ENCODE measurements at places on chromosomes 1 and 21.

GRCh38 chr1:58460469-58460868 lies 86.1 kb downstream of the OMA1 start:
- DNase-seq, result no peak

- no peak for DNase-seq
These were observed 1.2 kb upstream of the LHX9 start for GRCh38 chr1:197915862-197916499.

DNA sequence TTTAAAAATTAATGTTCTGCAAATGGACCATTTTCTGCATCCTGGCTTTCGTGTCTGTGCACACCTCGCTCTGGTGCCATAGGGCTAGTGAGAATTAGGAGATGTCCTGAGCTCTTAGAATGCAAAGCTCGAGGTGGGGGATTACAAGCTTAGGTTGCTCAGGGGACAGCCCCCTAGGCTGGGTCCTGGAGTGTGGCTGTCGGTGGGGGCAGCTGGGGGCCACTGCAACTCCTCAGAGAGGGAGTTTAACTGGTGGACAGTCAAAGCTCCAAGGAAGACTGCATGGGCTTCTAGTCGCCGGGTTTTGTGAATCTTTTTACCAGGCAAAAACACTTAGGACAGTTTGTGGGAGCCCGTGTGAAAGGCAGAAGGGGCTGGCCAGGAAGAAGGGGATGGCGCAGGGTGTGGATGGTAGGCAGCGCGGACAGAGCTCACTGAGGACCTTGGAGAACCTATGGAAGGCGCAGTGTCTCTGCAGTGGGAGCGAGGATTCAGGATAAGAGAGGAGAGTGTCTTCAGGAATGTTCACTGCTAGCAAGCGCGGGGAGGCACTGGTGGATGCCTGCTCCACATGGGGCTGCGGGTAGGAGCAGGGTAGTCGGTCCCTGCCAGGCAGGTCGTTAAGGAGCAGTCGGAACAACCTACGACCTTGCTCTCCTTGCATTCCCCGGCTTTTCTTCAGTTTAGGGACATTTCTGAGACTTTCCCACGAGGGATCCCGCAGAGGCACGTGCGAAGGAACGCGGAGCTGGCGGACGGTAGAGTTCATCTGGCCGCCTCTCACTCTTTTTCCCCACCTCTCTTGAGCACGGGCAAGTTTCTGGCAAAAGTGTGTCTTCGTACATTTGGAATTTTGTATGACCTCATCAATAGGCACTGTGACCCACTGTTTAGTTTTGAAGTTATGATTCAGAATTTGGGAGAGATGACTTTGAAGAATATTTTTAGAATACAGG lies 12.9 kb upstream of the KCNE1 start:
- no peak for DNase-seq

DNA sequence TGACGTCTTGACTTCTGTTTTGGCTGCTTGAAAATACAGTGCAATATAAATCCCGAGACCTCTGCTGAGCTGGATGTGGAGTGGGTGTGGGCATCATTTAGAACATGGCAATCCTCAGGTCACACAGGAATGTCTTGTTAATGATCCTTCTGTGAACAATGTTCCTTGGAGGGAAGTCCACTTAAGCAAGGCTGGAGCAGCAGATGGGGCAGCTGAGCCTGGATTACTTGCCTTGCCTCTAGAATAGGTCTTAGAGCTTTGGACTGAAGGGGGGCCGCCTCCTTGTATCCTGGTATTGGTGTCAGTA lies 926 bp upstream of the SCMH1 start:
- DNase-seq, result no peak

GRCh38 chr1:67847466-67847865 lies 14.2 kb upstream of the GNG12 start:
- DNase-seq, result no peak

- DNase-seq, result no peak
These were observed 120.9 kb downstream of the ASTN1 start for GRCh38 chr1:177043597-177043996.

- DNase-seq, result no peak
These were observed 83.4 kb downstream of the FOXD2 start for GRCh38 chr1:47521034-47521881.

GRCh38 chr1:79614762-79615161 lies 608.2 kb upstream of the ADGRL4 start:
- no peak for DNase-seq

DNA sequence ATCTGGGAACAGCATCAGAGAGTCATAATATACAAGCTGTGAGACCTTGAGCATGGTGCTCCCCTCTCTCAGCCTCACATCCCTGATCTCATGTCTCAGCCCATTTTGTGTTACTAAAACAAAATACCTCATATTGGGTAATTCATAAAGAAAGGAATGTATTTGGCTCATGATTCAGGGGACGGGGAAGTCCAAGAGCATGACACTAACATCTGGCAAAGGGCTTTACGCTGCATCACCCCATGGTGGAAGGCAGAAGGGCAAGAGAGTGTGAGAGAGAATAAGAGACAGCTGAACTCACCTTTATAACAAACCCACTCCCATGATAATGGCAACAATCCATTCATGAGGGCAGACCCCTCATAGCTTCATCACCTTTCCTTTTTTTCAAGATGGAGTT lies 36.5 kb downstream of the RNASEL start:
- no peak for DNase-seq

- DNase-seq, result no peak
These were observed 32.1 kb downstream of the SH3BGR start for GRCh38 chr21:39483917-39484316.

DNA sequence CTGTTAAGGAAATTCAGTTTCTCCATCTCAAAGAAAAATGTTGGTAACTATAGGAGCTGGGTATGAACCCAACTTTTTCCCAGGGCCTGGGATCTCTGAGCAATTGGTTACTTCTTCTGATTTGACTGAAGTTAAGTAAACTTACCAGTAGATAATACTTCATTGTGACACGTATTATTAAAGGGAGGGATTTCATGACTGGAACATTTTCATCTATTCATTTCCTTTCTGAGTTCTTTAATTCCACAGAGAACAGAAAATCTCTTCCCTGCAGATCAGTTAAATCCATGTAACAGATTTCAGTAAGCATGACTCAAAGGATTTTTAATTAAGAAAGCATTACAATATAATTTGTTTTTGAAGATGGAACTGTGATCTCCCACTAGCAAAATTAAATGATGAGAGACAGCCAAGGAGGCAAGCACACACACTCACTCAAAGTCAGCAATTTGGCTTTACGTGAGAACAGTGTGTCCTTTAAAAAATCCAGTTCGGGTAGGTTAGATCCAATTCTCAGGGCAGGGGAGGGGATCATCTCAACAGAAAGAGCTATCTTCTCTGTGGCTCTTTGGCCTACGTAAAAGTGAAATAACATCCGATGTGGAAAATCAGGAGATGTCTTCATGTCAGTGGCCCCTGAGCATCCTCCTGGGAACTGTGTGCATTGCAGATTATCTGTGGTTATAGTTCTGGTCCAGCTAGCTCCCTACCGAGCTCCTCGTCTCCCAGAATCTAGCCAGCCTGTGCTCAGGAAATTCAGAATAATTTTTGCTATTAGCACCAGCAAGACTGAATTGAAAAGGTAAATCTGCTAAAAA lies 10.8 kb upstream of the MYOC start:
- no peak for DNase-seq

DNA sequence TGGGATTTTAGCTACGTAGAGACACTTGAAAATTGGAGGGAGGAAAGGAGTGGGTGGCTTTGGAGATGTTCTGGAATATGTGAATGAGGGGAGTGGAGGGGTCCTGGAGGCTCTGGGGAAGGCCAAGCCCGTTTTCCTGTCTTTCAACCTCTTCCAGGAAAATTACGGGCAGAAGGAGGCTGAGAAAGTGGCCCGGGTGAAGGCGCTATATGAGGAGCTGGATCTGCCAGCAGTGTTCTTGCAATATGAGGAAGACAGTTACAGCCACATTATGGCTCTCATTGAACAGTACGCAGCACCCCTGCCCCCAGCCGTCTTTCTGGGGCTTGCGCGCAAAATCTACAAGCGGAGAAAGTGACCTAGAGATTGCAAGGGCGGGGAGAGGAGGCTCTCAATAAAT lies 442 bp upstream of the RUSC1 start:
- DNase-seq, result no peak

DNA sequence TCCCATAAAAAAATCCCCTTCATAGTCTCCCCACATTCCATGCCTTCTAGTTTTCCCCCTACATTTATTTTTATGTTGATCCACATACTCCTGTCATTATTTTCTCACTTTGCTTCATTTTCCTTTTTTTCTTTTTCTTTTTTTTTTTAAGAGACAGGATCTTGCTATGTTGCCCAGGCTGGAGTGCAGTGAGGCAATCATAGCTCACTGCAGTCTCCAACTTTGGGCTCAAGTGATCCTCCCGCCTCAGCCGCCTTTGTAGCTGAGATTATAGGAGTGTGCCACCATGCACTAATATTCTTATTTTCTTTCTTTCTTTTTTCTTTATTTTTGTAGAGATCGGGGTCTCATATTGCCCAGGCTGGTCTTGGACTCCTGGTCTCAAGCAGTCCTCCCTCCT lies 7.8 kb downstream of the RNF2 start:
- no peak for DNase-seq

GRCh38 chr1:204343802-204344201 lies 15.9 kb downstream of the PLEKHA6 start:
- DNase-seq, result no peak

- no peak for DNase-seq
These were observed 121.0 kb downstream of the LRRC40 start for GRCh38 chr1:70084314-70084915.

DNA sequence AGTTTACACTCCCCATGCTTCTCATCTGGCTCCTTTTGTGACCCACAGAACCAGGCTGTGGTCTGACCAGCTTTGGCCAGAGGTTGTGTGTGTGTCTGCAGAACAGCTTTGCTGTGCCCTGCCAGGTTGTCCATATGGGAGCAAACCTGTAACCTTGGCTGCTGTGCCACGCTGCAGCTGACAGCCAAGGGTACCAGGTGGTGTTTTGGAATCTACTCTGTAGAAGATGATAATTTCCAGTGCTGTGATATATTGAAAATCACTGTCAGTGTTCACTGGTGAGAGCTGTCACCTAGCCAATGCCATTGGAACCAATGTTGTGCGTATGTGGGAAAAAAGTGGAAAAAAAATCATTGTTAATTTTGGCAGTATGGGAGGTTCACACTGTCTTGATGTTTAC lies 18.2 kb downstream of the CENPF start:
- no peak for DNase-seq

DNA sequence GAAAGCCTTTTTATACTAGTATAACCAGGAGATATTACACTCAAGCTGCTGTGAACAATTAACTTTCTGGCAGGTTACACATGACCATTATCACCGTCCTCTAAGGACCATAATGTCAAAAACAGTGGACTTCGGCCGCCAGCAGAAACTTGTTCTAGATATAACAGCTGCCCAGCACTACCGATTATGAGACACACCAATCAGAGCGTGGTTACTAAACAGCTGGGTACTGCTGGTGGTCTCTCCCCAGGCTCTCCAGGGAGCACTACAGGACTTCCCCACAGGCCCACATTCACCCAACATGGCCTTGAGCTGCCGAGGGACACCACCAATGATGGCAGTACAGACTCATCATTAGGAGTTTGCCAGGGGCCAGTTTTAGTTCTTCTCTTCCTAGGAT lies 57.9 kb upstream of the CTBS start:
- no peak for DNase-seq

GRCh38 chr1:6423321-6423999 lies 1.1 kb upstream of the ESPN start:
- DNase-seq, result peak; percentile 83

DNA sequence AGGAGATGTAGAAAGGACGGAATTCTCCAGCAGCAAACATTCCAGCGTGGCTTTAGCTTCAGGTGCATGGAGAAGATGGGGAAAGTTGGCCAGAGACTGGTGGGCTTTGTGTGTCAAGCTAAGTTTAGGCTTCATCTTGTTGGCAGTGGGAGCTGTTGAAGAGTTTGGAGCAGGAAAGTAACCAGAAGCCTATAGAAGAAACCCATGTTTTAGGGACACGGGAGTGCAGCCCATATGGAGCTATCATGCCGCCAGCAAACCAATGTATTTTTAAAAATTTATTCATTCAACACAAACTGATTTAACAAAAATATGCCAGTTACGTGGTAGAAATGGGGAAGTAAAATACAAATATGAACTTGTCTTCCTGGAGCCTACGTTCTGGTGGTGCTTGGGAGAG lies 53.7 kb downstream of the ACTL8 start:
- no peak for DNase-seq

- no peak for DNase-seq
These were observed 259.9 kb upstream of the FMN2 start for GRCh38 chr1:239831577-239832355.

DNA sequence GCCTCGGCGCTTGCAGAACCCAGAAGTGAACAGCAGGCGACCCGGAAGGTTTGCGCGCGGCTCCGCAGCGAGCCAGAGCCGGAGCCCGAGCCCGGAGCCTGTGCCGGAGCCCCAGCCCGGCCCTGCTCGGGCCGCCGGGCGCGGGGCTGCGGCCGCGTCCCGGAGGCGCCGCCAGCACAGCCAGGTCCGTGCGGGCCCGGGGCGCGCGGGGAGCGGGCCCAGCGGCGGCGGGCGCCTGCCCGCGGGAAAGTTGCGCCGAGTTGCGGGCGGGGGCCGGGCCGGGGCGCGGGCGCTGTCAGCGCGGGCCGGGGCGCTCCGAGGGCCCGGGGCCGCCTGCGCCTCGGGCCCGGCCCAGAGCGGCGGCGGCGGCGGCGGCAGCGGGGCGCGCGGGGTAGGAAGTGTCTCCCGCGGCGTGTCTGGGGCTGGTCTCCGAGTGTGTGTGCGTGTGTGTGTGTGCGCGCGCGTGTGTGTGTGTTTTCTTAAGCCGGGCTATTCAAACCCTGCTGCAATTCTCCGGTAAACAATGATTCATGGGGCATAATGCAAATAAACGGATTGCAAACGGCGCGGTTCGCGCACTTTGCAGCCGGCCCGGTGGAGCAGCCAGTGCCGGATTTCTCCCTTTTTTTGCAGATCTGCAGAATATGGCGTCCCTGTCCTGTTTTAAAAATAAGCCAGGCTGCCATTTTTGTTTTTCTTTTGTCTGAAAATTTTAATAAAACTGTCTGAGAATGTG lies at the start of gene ZNF362:
Gene ZNF362 (plus strand): TSS at position 22 of the 736 bp plus-strand sequence. CDS start 14,083 bp downstream, outside the sequence.
- peak; percentile 72 for DNase-seq

GRCh38 chr1:41428738-41429640 lies 55.5 kb downstream of the EDN2 start:
- DNase-seq, result no peak

GRCh38 chr1:48817505-48818114 lies 40.9 kb upstream of the BEND5 start:
- DNase-seq, result peak; percentile 47

All from stimulated activated effector memory CD8-positive, alpha-beta T cell treated with anti-CD3 and anti-CD28 coated beads, Interleukin-12 subunit alpha, Interleukin-12 subunit beta, amount 100 ng/mL, for 72 hours (primary cell).